Cerebellar nuclear complex (tissue), 1 donor: ENCODE measurements at places on chromosomes 1 and 21.

- no peak for DNase-seq
These were observed 43.1 kb downstream of the OPTC start for GRCh38 chr1:203536980-203537455.

DNA sequence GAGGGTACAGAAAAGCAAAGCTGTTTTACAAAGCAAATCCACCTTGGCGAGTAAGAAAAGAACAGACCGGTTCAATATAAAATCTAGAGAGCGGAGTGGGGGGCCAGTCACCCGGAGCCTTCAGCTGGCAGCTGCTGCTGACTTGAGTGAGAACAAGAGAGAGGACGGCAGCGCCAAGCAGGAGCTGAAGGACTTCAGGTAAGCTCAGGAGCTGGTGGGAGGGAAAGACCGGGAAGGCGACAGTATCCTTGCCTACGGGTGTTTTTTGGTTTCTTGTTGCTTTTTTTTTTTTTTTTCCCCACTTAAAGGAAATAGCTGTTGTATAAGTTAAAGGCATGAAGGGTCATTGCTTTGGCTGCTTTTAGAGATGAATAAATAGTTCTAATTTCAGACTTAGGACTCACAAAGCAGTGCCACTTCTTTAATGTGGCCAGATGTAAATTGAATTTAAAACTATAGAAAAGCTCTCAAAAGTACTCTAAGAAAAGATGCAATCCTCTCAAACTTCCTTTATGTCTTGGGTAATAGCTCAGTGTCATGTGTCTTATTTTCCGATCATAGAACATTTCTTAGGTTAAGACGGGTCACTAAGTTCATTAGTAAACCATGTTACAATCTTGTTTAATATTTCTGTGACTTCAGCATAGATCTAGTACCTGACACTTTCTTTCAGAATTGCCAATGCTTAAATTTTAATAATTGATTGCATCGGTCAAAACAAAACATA is 82.8 kb downstream of the PRDM2 start:
- no peak for DNase-seq

- no peak for DNase-seq
These were observed 45.1 kb downstream of the TRPM2 start for GRCh38 chr21:44398499-44398898.

DNA sequence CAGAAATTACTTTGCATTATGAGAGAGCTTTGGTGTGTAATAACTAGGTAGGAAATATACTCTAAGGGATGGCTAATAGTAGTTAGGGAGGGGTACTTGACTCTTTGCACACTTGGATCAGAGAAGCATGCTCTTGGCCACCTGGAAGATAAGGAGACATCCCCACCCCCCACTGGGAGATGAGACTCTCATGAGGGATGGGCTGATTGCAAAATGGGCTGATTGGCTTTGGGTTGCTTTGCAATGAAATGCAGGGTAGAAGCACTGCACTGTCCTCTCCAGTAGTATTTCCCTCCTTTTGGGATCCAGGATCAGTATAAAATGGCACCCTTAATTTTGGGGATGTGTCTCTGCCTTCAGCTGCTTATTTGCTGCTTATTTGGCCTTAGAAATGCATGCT is 71.2 kb upstream of the EPS8L3 start:
- DNase-seq, result no peak

GRCh38 chr1:204453141-204453772 is 41.3 kb downstream of the PIK3C2B start:
- no peak for DNase-seq

DNA sequence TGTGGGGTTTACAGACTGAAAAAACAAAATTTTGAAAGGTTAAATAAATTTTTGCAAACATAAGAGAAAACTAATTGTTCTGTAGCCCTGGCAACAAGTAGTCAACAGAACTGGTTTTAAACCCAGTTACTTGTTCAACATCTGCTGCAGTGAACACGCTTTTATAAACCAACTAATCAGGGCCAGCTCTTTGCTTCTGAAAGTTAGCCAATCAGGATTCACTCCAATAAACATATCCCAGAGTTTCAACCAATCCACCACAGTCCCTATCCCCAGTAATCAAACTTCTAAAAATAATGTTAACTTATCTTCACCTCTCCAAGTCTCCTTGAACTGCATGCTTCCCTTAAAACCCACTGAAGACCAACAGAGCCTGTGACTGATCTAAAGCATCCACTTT is 306.6 kb downstream of the CTH start:
- no peak for DNase-seq

GRCh38 chr21:14572204-14572780 is 26.2 kb upstream of the SAMSN1 start:
- no peak for DNase-seq

GRCh38 chr1:106266786-106267185 is 789.7 kb upstream of the PRMT6 start:
- DNase-seq, result no peak

DNA sequence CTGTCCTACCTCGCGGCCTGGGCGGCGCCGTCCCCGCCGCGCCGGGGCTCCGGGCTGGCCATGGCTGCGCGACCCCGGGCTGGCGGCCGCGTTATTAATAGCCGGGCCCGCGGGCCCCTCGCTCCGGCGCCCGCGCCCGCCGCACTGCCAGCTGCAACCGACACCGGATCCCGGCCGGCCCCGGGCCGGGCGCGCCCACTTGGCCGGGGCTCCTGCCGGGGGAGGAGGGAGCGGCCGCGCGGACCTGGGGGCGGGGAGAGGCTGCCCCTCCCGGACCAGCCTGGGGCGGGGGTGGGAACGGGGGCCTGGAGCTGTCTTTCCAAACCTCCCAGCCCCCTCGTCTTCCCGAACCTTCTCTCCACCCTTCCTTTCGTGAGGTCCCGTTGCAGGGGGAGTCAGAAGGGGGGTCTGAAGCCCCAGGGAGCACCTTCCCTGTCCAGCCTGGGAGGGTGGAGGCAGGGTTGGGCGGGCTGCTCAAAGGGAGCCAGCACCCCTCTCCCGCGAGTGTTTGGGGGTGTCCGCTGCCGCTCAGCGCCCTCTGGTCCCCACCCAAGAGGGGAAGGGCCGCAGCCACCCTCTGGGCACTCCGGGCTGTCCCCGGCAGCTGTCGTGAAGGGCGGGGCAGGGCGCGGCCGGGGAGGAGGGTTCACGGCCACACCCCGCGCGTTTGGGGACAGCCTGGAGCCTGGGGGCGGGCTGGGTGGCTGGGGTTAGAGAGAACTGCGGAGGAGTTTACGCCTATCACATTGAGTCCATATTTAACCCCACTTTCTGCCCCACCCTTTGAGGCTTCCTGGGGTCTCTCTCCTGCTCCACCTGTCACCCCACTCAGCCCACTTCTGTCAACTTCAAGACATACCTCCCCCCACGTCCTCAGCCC is at the start of gene SYNC:
SYNC (minus strand) TSS at position 172 of the 880 bp plus-strand sequence; CDS start at position 62, 110 bp downstream.
- no peak for DNase-seq

GRCh38 chr1:16397120-16397519 is 30.1 kb downstream of the SZRD1 start:
- DNase-seq, result no peak

DNA sequence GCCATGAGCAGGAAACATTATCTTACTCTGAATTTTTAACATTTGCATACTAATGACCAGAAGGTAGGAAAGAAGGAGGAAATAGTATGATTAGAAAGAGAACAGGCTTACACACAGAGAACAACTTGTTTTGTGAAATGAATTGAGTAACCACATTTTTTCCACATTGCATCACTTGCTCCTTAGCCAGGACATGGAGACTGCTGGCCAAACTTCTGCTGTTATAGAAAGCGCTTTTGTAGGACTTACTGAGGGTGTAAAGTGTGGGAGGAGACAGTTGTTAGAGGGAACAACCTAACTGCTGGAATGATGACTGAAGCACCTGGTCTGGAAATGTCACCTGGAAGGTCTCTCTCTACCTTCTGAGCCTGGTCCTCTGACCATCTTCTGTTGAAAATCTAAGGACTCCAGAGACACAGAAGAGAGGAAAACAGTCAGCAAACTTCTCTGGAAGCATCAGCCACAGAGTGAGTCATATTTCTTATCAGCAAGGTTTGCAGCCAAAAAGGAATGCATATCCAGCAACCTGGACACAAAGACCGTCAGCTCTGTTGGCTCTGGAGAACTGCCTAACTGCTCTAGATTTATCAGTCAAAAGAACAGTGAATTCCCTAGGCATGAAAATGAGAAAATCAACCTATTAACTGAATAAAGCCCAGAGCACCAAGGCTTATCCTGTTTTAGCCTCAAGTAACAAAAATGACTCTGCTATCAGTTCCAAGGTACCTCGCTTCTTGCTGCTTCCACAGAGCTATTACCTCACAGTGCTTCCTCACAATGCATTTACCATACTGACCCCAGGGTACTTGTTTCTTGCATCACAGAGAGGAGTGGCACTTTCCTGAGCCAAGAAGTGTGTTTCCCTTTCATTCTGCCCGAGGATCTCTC is 88.0 kb upstream of the SLFNL1 start:
- no peak for DNase-seq

DNA sequence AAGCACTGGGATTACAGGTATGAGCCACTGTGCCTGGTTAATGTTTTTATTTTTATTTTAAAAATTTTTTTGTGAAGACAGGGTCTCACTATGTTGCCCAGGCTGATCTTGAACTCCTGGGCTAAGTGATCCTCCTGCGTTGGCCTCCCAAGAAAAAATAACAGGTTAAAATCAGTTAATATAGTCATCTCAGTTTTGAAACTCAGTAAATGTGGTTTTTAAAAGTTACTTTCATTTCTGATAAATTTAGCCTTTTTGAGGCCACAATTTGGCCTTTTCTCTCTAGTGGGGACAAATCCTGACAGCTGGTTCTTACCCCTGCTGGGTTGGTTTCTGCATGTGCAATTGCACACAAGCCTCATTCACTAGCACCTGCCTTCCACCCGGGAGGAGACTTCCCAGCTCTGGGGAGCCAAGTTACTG is 13.3 kb downstream of the PMF1 start:
- DNase-seq, result no peak

GRCh38 chr1:93704052-93704451 is 22.4 kb upstream of the BCAR3 start:
- DNase-seq, result no peak

DNA sequence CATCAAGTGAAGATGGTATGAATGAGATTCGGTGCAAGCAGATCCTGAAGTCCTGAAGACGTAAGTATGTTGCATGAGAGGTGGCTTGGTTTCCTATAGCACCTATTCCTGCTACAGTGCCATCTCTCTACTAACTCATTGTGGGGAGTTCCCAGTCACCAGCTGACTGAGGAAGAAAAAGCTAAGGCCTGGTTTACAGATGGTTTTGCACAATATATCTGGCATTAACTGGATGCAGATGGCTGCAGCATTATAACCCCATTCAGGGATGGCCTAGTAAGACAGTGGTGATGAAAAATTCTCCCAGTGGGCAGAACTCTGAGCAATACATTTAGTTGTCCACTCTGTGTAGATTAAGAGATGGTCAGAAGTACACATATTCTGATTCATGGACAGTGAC is 36.7 kb downstream of the RTCA start:
- no peak for DNase-seq

GRCh38 chr1:224289396-224289795 is 40.6 kb downstream of the NVL start:
- no peak for DNase-seq

- no peak for DNase-seq
These were observed 77.8 kb upstream of the CD55 start for GRCh38 chr1:207243442-207244408.

DNA sequence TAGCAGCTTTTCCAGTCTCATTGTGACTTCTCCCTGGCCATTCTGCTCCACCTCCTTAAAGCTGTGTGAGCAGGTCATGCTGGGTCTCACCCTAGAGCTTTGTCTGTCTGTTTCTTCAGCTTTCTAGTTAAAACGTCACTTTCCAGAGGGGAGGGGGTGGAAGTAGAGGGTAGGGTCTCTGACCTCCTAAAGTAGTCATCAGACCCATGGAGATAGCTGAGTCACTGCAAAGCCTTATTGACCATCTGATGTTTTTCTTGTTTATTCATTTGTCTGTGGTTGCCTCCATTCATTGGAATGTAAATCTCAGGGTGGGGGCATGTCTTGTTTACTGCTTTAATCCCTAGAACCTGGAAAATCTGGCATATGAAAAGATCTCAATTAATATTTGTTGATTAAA is 52.7 kb downstream of the ELF3 start:
- no peak for DNase-seq

DNA sequence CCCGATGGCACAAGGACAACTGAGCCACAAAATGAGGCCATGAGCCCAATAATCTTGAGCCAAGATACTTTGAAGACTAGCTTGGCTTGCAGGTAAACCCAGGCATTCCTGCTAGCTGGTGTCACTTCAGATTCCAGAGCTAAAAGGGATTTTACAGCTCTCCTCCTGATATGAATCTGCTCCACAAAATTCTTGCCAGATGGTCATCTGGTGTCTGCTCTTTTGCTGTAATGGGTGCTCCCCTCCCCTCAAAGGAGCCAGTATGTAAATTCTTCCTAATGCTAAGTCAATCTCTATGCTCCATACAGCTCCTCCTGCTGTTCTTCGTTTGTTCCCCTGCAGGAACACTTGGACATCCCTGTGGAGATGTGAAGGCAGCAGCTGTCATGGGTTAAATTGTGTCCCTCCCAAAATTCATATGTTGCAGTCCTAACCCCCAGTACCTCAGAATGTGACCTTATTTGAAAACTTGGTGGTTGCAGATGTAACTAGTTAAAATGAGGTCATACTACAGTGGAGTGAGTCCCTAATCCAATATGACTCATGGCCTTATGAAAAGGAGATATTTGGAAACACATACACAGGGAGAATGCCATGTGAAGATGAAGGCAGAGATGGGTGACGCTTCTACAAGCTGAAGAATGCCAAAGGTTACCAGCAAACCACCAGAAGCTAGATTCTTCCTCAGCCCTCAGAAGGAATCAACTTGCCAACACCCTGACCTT is 180.6 kb upstream of the PALMD start:
- no peak for DNase-seq

- DNase-seq, result no peak
These were observed 306.0 kb upstream of the SGIP1 start for GRCh38 chr1:66227966-66228365.

DNA sequence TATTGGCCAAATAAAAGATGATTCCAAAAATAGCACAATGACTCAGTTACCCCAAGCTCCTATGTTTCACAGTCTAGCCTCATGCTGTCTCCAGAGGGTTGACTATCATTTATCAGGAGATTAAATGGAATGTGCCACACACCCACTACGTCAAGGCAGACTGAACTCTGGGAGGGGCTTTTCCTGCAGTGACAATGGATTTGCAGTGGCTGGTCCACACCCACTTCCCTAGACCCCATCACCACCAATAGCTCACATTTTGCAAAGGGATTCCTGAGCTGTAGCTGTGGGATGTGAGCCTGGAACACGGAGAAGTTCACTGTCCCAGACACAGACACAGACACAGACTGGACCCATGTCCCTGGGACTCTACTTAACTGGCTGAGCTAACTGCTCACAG is 77.1 kb downstream of the HLCS start:
- no peak for DNase-seq

GRCh38 chr1:193366764-193367507 is 180.5 kb upstream of the B3GALT2 start:
- no peak for DNase-seq

DNA sequence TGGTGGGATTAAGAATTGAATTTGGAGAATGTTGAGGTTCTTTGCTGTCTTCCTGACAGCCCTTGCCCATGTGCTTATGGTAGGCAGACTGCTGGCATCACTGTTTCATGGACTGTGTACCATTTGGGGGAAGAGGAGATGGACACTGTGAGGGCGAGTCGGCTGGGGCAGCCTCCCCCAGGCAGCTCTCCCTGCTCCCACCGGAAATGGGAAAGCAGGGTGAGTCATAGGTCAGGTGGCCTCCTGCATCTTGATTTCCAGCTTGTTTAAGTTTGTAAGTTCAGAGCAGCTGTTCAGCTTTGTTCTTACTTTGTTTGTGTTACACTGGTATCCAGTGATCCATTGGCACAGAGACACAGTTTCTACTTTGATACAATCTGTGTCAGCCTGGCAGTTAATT is 87.2 kb upstream of the CNIH3 start:
- DNase-seq, result no peak
